ENCODE measurements at places on chromosomes 5 and 9. TPM values are rescaled to one million over a fixed set of nuclear protein-coding genes. Genes with fewer than 3 reads are reported as not detected.
A peak's percentile ranks its signal among the peaks of the same experiment; 100 is the strongest.

DNA sequence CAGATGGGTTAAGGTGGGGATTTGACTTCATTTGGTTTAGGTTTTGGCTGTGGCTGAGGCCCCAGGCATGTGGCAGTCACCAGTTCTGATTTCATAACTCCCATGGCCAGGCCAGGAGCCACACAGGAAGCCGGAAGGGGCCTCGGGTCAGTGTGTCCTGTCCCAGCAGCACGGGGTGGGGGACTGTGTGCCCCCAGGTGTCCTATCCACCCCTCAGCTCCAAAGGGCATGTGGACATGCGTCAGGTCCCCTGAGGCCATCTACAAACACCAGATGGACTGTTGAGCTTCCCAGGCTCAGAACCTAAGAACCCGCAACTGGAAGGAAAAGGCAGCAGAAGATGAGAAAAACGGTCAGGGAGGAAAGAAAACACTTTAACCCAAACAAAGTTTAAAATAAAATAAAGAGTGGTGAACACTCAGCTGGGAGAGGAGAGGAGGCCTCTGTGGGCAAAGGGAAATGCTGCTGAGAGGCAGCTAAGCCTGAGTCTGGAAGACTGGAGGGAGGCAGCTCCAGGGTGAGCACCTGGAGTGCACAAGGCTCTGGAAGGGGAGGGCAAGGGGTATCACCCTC lies 260.8 kb downstream of the AUH start:
- DNase-seq, result no peak

DNA sequence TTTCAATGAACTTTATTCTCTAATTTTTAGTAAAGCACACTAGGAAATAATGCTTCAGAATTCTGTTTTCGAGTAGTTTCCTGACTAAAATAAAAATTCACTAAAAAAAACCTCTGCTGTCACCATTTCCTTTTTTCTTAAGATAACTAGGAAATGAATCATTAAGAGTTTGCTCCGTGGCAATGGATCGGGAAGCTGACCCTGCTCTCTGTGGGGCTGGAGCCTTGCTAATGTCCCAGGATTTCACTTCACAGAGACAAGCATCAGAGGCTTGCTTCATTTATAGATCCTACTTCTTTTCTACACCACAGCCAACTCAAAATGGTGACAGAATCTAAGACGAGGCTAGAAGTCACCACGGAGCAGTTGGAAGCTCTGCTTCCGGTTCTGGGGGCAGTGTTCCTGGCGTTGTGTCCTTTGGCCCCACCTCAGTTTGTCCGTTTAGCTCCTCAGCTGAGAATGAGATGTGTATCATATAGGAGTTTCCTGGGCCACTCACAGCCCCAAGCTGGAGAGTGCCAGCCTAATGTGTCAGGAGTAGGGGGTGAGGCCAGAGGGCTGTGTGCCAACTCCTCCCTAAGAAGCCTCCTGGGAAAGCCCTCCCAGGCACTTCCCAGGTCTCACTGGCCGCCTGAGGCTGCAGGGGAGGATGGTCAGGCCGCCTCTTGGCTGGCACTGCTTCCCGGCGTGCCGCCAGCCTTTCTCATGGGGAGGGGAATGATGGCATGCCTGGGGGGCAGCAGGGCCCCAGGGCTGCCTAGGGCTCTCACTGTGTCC lies 19.6 kb downstream of the TENT4A start:
- peak; percentile 52 for DNase-seq

DNA sequence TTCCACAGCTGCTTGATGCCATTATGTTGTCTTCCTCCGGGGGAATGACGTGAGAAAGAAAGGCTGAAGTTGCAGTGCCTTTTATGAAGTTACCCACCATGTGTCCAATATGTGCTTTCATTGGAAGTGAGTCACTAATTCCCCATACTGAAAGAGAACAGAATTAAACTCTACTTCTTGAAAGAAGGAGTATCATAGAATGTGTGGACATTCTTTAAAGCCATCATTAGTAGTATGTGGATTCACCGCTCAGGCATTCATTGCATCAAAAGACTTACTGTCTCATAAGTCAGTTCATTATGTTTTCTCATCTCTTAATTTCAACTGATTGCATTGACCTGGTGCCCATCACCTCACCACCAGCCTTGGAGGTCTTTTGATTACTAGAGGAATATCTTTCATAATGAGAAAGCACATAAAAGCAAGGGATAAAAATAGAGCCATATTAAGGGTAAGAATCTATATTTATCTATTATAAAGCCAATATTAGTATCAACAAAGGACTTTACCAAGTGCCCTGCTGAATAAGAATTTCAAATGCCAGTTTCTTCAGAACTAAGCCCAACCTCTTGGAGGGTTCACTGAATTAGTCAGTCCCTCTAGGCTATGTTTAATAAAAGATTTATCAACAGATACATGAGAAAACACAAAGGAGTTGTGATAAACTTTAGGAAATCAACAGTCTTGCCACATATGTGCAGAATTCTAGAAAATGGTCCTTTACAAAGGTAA lies 516.1 kb downstream of the NTRK2 start:
- DNase-seq, result no peak

GRCh38 chr9:83509402-83509801 lies 28.8 kb downstream of the FRMD3 start:
- DNase-seq, result no peak

- no peak for DNase-seq
Observed at GRCh38 chr5:132289097-132289496, 5.1 kb upstream of the SLC22A4 start.

DNA sequence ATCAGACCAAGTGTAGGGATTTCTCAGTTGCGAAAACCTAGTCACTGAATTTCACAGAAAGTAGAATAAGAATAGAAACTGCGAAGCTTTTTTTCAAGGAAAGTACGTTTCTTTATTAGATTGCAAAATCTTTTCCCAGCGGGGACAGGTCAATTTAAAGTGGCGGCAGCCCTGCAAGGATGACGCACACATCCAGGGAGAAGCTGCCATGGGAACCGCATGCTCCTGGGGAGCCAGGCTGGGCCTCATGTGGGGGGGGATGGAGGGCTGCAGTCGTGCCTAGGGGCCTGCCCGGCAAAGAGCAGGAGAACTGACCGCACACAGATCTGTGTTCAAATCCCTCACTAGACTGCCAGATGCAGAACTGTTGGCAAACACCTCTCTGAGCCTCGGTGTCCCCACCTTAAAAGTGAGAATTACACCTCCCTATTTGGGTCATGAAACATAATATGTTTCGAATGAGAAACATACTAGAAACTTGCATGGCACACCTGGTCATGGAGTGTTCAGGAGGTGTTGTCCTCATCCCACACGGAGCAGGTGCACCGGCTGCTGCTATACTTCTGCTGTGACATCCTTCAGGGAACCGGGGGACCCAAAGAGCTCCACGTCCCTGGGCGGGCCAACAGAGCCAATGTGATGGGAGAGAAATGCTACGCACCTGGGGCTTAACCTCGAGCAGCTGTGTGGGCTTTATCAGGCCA lies 127.8 kb upstream of the PHYKPL start:
- no peak for DNase-seq

- DNase-seq, result peak; percentile 19
Observed at GRCh38 chr9:137462986-137463930, 4.1 kb upstream of the NSMF start.

DNA sequence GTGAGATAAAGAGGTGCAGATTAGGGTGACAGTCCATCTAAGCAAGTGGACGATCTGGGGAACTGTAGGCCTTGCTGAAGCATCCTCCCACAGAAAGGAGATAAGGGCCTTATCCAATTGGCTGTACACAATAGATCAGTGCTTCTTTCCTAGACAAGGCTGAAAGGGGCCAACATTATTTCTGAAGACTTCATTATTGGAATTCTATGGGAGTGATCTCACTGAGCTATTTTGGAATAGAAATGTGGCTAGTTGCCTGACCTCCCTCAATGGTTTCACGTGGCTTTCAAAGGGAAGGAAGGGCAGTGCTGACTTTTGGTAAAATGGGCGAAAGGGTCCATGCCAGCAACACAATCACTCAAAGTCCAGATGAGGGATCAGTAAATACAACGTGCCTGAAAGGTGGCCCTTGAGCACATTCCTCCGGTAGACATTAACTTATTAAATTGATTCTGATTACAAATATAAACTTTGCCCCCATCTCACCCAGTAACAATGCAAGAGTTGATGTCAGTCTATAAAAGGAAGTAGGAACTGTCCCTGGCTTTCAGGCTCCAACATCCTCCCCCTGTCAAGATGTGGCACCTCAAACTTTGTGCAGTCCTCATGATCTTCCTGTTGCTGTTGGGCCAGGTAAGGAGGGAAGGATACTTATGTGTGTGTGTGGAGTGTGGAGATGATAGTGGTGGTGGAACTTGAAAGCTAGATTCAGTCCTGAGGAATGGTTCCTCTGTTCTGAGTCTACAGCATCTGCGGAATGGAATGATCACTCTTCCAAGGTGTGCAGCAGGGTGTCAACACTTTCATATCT lies at the start of gene LEAP2:
Gene LEAP2, plus strand, starts transcription at position 550 of the 811 bp plus-strand sequence. Its CDS starts 27 bp downstream, at position 577.
- no peak for DNase-seq

- no peak for DNase-seq
Observed at GRCh38 chr5:131945551-131946168, at the start of gene MEIKIN. TSS of gene MEIKIN (minus strand) at chr5:131945663. CDS start at chr5:131945505, 158 bp downstream.

WDR31 gene
- total RNA-seq, result 4.2 TPM

GFRA3 gene
- 0.84 TPM for total RNA-seq

CARTPT gene
- total RNA-seq, result not detected

BAAT gene
- 0.31 TPM for total RNA-seq
